C1 segment of cervical spinal cord (tissue), 14 donors: ENCODE measurements at places on chromosomes 13 and 19.

DNA sequence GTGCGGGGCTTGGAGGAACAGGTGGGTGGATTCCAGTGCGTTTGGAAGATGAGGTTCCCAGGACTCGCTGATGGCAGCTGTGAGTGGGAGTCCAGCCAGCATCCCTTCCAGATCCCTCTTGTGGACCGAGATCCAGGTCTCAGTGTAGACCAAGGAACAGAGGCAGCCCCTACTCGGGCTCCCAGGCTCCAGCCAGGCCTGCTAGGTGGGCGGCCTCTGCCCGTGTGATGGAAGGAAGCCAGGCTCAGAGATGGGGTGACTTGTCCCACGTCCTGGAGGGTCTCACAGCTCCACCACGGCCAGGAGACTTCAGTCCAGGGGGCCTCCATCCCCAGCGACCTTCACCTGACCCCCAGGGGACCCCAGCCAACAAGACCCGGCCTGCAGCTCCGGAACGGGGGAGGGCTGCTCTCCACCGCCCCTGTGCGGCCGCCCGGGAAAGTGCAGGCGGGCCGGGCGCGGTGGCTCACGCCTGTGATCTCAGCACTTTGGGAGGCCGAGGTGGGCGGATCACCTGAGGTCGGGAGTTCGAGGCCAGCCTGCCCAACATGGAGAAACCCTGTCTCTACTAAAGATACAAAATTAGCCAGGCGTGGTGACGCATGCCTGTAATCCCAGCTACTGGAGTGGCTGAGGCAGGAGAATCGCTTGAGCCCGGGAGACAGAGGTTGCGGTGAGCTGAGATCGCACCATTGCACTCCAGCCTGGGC, 729 bp upstream of the MADCAM1 start:
- no peak for DNase-seq

DNA sequence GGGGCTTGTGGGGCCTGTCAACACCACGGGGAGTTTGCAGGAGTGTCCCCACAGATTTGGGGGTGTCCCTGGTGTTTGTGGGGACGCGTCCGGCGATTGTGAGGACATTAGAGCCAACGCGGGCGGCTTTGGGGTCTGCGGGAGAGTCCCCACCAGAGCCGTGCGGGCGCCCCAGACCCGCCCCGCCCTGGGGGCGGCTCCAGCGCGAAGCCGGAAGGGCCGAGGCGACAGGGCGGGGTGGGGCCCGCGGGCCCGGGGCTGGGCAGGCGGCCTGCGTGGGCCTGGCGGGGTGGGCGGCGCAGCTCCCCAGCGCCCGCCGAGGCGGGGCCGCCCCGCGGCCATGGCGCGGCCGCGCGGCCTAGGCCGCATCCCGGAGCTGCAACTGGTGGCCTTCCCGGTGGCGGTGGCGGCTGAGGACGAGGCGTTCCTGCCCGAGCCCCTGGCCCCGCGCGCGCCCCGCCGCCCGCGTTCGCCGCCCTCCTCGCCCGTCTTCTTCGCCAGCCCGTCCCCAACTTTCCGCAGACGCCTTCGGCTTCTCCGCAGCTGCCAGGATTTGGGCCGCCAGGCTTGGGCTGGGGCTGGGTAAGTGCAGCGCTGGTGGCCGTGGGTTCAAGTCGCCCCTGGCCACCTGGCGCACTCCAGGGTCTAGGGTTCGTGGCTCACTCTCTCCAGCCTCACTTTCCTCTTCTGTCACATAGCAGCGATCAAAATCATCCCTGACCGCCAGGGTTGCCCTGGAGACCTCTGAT, 10.3 kb downstream of the PDE4A start:
- DNase-seq, result no peak

GRCh38 chr13:42653679-42654078, 79.7 kb downstream of the TNFSF11 start:
- DNase-seq, result no peak

DNA sequence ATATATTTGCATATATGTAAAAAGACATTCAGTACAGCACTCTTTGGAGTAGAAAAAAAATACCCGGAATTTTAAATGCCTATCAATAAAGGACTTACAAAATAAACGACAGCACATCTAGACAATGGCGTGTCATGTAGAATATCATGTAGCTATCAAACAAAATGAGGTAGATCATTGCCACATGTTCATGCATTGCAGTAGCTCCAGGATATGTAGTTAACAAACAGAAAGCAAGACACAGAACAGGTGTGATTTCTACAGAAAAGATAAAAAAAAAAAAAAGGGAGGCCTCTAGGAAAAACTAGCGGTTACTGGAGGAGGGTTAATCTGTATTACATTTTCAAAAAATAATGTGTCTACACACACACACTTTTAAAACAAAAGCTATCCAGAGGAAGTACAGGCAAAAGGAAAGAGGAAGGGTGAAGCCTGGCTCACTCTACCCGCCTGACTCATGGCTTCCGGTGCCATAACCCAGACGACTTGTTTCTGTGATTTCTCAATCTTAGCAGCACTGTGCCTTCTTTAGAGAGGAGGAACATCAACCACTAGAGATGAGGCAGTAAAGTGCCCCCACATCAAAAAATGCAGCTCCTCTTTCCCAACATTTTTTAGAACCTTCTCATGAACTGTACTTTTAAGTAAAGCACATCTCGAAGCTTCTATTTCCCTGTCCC, 6.9 kb downstream of the KCTD12 start:
- peak; percentile 7 for DNase-seq
